ENCODE measurements at places on chromosomes 1 and 21.

- DNase-seq = no peak
Observed at GRCh38 chr1:167799747-167800146, 78.0 kb downstream of the MPZL1 start.

DNA sequence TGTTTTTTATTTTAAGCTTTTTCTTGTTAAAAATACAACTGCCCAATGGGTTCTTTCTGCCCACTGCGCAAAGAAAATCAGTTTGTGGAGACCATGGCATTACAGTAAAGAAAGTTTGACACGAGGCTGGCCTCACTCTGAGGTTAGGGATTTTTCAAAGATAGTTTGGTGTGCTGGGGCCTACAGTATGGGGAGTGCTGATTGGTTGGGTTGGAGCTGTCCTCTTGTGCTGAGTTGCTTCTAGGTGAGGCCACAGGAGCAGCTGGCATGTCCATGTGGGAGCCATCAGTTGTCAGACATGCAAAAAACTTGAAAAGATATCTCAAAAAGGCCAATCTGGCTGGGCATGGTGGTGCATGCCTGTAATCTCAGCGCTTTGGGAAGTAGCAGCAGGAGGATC, 14.0 kb downstream of the OSBPL9 start:
- no peak for DNase-seq

DNA sequence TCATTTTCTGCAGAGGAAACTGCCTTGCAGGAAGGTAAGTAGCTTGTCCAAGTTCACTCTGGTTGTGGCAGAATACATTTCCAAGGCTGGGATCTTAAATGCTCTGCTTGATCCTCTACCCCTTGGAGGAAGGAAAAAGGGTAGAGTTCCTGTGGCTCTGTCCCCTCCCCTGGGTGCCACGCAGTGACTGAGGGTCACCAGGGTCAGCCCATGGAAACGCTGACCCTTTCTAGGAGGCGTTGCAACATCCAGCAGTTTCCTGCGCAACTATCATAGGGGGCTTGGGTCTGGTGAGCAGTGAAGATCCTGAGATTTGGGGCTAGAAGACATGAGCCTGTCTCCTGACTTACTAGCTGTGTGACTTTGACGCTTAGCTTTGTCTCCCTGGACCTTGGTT, 29.4 kb upstream of the EPS8L3 start:
- DNase-seq = no peak

DNA sequence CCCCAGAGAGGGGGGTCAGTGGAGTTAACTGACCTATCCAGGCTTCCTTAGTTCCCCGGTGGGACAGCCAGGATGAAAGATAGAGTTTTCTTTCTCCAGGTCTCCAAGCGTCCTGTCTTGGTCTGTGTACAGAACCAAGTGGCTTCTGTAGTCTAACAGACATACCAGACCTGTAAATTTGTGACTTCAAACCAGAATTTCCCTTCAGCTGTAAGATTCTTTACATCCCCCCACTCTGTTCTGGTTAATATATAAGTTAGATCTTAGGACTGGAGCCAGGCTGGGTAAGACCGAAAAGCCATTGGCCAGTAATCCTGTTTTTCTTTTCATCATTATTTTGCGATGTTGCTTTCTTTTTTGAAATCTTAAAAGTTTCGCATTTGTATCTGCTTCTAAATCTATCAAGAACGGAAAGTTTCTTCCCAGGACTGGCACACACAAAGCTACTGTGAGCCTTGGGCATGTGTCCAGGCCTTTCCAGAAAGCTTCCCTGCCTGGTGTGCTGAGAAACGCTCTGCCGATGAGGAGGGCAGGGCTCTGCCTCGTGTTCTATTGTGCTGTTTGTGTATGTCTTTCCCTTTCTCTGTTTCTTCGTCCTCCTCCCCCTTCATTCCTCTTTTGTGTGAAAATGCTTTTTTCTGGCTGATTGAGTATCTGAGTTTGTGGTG, 72.3 kb downstream of the RGL1 start:
- DNase-seq = no peak

- no peak for DNase-seq
Observed at GRCh38 chr1:229272164-229273158, 1.6 kb downstream of the RAB4A start.

- no peak for DNase-seq
Observed at GRCh38 chr1:41471658-41472057, 12.8 kb downstream of the EDN2 start.

DNA sequence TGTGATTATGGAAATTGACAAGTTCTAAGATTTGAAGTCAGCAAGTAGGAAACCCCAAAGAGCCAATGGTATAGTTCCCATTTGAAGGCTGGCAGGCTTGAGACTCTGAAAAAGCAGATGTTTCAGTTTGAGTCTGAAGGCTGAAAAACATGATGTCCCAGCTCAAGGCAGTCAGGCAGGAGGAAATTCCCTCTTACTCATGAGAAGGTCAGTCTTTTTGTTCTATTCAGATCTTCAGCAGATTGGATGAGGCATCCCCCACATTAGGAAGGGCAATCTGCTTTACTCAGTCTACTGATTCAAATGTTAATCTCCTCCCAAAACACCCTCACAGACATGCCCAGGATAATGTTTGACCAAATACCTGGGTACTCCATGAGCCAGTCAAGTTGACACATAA, 372.5 kb upstream of the ST6GALNAC5 start:
- DNase-seq = no peak

GRCh38 chr1:152646656-152647055, 16.5 kb upstream of the LCE2D start:
- DNase-seq = no peak

DNA sequence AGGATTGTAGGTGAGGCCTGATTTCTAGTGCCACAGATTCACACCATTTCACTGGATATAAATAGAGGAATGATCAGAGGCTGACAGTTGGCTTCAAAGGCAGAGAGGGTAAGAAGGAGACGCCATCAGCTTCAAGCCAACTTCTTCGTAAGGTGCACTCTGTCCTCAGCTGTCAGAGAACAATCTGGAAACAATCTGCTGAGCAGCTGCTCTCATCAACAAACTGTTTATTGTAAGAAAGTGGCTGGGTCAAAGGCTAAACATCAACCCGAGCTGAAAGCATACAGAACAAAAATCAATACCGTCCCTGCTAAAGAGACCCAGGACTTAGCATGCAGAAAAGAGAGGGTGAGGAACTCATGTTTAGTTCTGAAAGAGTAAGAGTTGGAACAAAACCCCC, 48.2 kb downstream of the HLCS start:
- no peak for DNase-seq

- no peak for DNase-seq
Observed at GRCh38 chr1:66402194-66402593, 131.8 kb upstream of the SGIP1 start.

DNA sequence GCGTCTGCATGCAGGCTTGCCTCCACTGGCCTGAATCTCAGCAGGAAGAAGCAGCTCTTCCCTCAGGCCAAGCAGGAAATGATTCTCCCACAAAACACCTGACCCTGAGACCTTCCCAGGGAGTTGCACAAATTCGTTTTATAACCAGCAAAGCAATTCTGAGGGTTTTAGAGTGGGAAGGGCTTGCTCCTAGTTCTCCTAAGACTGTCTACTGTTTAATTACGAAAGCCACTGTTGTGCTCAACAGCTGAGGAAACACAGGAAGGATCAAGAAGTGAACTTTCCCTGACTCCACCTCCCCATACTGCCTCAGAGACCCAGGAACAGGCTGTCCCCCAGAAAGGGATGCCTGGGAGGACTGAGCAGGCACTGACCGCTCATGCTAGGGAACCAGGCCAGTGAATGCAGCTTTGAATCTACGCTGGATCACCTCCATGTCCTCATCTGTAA, 37.0 kb upstream of the PUM1 start:
- DNase-seq = no peak

- no peak for DNase-seq
Observed at GRCh38 chr1:104029456-104029970, 279.8 kb downstream of the AMY1C start.

DNA sequence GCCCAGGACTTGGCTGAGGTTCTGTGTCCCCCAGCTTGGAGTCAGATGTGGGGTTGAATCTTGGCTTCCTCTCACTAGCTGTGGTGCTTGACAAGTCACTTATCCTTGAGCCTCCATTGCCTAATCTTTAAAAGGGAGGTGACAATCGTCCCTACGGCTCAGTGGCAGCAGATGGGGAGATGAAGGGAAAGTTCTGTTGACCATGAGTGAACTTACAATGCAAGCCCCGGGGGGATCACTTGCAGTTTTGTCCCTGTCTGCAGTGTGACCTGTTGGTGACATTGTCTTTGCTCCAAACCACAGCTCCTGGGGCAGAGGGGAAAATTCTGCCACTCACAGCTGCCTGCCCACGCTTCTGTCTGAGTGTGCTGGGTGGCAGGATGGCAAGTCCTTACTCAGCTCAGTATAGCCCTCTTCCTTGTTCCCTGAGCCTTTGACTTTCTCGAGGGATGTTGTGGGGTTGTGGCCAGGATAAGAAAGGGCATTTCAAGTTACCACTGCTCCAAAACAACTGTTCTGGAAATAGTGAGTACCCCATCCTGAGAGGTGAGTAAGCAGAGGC, 1.7 kb downstream of the PCSK9 start:
- no peak for DNase-seq

DNA sequence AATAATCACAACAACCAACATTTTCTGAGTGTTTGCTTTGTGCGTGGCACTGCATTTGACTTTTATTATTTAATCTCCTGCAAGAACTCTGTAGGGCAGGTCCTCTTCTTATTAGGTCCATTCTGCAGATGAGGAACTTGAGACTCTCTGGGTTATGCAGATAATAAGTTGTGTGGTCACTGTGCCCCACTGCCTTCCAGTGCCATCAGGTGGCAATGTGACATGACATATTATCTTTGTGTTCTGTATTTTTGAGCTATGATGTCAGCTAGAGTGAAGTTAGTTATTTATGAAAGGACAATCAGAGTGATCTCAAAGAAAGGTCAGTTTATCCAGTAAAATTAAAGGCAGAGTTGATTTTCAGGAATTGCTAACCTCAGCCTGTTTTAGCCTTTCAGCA, 196.0 kb downstream of the FMN2 start:
- DNase-seq = no peak
